ENCODE measurements at places on chromosomes 13 and 19.

DNA sequence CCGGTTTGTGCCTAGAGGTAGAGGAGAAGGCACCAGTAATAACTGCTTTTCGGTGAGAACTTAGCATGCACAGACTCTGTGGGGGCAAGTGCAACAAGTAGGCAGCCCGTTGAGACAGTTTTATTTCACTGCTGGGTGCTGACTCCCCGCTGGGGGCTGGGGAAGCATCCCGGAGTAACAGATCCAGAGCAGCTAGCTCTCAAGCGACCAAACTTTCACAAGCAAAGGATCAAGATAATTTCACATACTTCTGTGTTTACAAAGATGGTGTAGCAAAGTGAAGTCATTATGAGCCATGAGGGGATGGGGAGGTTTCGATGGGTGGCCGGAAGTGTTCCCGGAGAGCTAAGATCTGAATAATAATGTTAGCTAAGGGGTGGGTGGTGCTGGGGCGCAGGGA, 2.8 kb downstream of the NACC1 start:
- DNase-seq = no peak

GRCh38 chr19:53981376-53981951, 10.0 kb upstream of the CACNG6 start:
- DNase-seq = no peak

- DNase-seq = no peak
Measured at GRCh38 chr13:79226938-79227337, 179.1 kb downstream of the RBM26 start.

- DNase-seq = no peak
Measured at GRCh38 chr13:27293076-27293691, 22.6 kb downstream of the RASL11A start.

GRCh38 chr13:36910545-36910944, 9.5 kb downstream of the SMAD9 start:
- no peak for DNase-seq

GRCh38 chr19:27765397-27765796, 1447.6 kb downstream of the UQCRFS1 start:
- no peak for DNase-seq

DNA sequence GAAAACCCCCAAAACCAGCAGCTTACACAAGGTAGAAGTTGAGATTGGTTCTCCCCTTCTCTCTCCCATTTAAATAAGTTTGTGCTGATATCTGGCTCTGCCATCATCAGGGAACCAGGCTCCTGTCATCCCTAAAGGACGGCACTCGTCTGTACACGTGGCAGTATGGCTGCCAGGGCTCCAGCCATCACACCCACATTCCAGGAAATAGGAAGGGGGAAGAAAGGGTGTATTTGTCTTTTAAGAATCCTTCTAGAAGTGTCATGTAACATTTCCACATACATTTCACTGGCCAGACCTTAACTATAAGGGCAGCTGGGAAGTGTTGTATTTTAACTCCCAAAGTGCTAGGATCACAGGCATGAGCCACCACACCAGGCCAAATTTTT, 10.1 kb downstream of the SPC24 start:
- DNase-seq = no peak

DNA sequence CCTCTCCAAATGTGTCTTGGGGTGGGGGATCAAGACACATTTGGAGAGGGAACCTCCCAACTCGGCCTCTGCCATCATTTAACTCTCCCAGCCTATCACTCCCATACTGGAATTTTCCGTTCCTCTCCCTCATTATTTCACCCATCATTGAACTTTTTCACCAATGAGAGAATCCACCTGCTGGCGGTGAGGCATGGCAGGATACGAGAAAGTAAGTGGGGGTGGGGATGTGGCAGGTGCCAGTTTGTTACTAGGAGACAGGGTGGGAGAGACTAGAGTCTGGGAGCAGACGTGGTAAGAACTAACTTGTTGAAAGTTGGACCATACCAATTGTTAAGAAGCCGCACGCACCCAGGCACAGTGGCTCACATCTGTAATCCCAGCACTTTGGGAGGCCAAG, 6.9 kb downstream of the GIPR start:
- no peak for DNase-seq

DNA sequence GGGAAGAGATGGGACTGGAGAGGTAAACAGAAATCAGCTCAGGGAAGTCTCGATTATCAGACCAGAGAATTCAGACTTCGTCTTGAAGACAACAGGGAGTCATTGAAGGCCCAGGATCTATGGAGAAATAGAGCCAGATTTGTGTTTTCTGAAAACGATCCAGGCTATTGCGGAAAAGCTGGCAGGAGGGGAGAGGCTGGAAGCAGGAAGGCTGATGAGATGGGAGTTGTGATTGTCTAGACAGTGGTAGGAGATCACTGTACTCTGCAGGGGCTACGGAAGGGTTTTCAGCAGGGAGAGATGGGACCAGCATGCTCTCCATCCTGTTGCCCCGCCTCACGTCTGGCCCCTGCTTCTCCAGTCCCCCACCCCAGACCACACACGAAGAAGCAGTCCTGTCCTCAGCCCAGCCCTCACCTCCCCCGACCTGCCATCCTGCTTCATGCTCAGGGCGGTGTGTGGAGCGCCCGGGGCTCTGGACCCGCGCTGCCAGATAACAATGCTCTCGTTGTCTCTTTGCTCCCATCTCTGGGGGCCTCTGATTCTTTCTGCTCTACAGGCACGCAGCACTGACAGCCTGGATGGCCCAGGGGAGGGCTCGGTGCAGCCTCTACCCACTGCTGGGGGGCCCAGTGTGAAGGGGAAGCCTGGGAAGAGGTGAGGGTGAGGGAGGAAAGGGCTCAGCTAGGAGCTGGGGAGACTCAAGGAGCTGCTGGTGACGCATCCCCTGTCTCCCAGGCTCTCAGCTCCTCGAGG, 1.9 kb downstream of the ARHGAP33 start:
- no peak for DNase-seq

GRCh38 chr19:5473646-5474045, 18.4 kb downstream of the ZNRF4 start:
- no peak for DNase-seq

DNA sequence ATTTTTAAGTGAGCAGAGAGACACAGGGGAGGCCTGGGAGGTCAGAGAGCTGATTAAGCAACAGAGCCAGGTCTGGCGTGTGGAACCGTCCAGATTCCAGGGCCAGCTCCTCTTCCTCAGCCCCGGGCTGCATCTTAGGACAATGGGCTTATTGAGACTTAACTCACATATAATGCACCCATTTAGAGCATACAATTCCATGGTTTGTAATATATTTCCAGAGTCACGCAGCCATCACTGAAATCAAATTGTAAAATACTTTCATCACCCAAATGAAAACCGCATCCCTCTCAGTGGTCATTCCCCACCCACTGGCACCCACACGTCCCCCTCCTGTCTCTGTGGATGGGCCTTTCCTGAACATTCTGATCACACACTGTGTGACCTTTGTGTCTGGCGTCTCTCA, 2.1 kb upstream of the HMG20B start:
- DNase-seq = no peak

GRCh38 chr19:49515767-49516166, 3.3 kb downstream of the FCGRT start:
- peak; percentile 42 for DNase-seq

DNA sequence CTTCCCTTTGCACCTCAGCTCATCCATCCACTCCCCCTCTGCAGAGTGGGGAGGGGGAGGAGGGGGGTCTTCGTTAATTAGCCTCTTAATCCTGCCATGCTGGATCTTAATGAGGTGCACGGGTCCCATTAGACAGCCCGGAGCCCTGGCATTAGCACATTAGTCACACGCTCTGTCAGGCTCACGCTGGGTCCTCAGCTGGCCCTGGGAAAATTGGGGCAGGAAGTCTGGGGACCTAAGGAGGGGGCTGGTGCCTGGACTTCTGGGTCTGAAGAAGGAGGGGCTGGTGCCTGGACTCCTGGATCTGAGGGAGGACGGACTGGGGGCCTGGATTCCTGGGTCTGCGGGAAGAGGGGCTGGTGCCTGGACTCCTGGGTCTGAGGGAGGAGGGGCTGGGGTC, 444 bp upstream of the NCCRP1 start:
- DNase-seq = no peak

GRCh38 chr13:98489446-98490194, 87.3 kb downstream of the STK24 start:
- DNase-seq = peak; percentile 61

- no peak for DNase-seq
Measured at GRCh38 chr19:35721374-35721773, 3.6 kb downstream of the KMT2B start.

- no peak for DNase-seq
Measured at GRCh38 chr13:27006519-27007161, 165.0 kb downstream of the USP12 start.

- peak; percentile 78 for DNase-seq
Measured at GRCh38 chr13:43316946-43317353, 293.6 kb downstream of the DNAJC15 start.

DNA sequence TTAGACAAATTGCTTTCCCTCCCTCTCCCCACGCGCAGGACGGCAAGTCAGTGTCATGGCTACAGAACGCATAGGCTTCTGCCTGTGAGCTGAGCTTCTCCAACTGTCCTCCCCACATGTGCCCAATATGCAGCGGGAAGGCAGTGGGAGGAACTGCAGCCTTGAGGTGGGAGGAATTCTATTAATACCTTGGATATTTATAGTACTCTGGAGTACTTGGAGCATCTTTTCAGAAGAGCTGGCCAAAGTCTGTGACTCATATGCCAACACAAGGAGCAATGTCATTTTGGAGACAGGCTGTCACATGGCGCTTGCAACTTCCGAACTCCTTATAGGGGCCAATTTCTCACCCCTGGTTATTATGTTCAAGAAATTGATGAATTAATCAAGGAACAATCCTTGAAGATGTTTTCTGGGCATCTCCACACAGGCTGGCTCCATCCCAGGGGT, 245.0 kb upstream of the SERP2 start:
- DNase-seq = no peak

GRCh38 chr13:98220271-98220791, 43.3 kb upstream of the RNF113B start:
- no peak for DNase-seq

- no peak for DNase-seq
Measured at GRCh38 chr13:83515268-83516015, 366.8 kb downstream of the SLITRK1 start.

- DNase-seq = no peak
Measured at GRCh38 chr19:5048727-5049553, 80.0 kb downstream of the KDM4B start.

GRCh38 chr19:39200803-39201115, 3.3 kb downstream of the SYCN start:
- DNase-seq = no peak

Measured in RPMI8226 (cell line).